ENCODE measurements at places on chromosomes 6 and 20. TPM values are rescaled to one million over a fixed set of nuclear protein-coding genes. Genes with fewer than 3 reads are reported as not detected.

The RIPPLY2 gene
- polyA plus RNA-seq = 0.96 TPM

The CHRNA4 gene
- polyA plus RNA-seq = 3.3 TPM

The NRSN2 gene
- 49.4 TPM for polyA plus RNA-seq

The RALY gene
- polyA plus RNA-seq = 247 TPM

The MRAP2 gene
- 4.1 TPM for polyA plus RNA-seq

The CLPSL1 gene
- polyA plus RNA-seq = not detected

The EYA4 gene
- polyA plus RNA-seq = 8.1 TPM

The ADGRF5 gene
- polyA plus RNA-seq = 13.1 TPM

The SPDEF gene
- 0.33 TPM for polyA plus RNA-seq

The UBE2V1 gene
- polyA plus RNA-seq = 121 TPM

The ZC2HC1B gene
- polyA plus RNA-seq = 23.0 TPM

The HIVEP1 gene
- 15.5 TPM for polyA plus RNA-seq

The GATA5 gene
- 19.0 TPM for polyA plus RNA-seq

The DLL1 gene
- polyA plus RNA-seq = 2.8 TPM

The SLC32A1 gene
- 0.96 TPM for polyA plus RNA-seq

The COL19A1 gene
- 0.30 TPM for polyA plus RNA-seq

The HDGFL1 gene
- 303 TPM for polyA plus RNA-seq

The RHAG gene
- polyA plus RNA-seq = 0.42 TPM

The DEFB124 gene
- 8.2 TPM for polyA plus RNA-seq

The NRSN1 gene
- polyA plus RNA-seq = 0.42 TPM

The GCLC gene
- polyA plus RNA-seq = 20.1 TPM

The KHDRBS2 gene
- 0.26 TPM for polyA plus RNA-seq

The SEC23B gene
- polyA plus RNA-seq = 96.0 TPM

The ULBP2 gene
- 1.9 TPM for polyA plus RNA-seq

The MOG gene
- 0.36 TPM for polyA plus RNA-seq

The PHACTR1 gene
- 5.1 TPM for polyA plus RNA-seq

The IL17A gene
- polyA plus RNA-seq = not detected

The RPP40 gene
- 14.5 TPM for polyA plus RNA-seq

The PTCRA gene
- not detected for polyA plus RNA-seq

The SUPT3H gene
- 35.9 TPM for polyA plus RNA-seq

The DUSP15 gene
- polyA plus RNA-seq = 182 TPM

The TXLNB gene
- polyA plus RNA-seq = 4.5 TPM

The SLC35F1 gene
- polyA plus RNA-seq = 1.4 TPM

The NOX3 gene
- not detected for polyA plus RNA-seq

The COL11A2 gene
- 8.2 TPM for polyA plus RNA-seq

The NELFE gene
- polyA plus RNA-seq = 292 TPM

The SCUBE3 gene
- 2.2 TPM for polyA plus RNA-seq

The MYL9 gene
- 594 TPM for polyA plus RNA-seq

Data from testis (tissue), 5 donors.